ENCODE measurements at places on chromosomes 4 and X. TPM values are rescaled to one million over a fixed set of nuclear protein-coding genes. Genes with fewer than 3 reads are reported as not detected.

The SERTM2 gene
- total RNA-seq, result not detected

The SLC9B1 gene
- 1.5 TPM for total RNA-seq

The STEEP1 gene
- 53.2 TPM for total RNA-seq

The DRD5 gene
- total RNA-seq, result not detected

The AGTR2 gene
- total RNA-seq, result not detected

The EDA gene
- total RNA-seq, result not detected

The ATP2B3 gene
- total RNA-seq, result 0.08 TPM

The C1QTNF7 gene
- total RNA-seq, result not detected

The FRAS1 gene
- total RNA-seq, result 1.4 TPM

The SPANXN3 gene
- total RNA-seq, result not detected

The NDST4 gene
- total RNA-seq, result not detected

The UGT2B15 gene
- not detected for total RNA-seq

The DCHS2 gene
- total RNA-seq, result 0.19 TPM

The ODAM gene
- not detected for total RNA-seq

The HPGD gene
- total RNA-seq, result not detected

The INTU gene
- 1.9 TPM for total RNA-seq

The CCKAR gene
- not detected for total RNA-seq

The PGM2 gene
- total RNA-seq, result 38.7 TPM

The TMA16 gene
- 62.6 TPM for total RNA-seq

The CENPVL2 gene
- not detected for total RNA-seq

Measured in A375 (cell line).